ENCODE measurements at places on chromosomes 7 and 10.

DNA sequence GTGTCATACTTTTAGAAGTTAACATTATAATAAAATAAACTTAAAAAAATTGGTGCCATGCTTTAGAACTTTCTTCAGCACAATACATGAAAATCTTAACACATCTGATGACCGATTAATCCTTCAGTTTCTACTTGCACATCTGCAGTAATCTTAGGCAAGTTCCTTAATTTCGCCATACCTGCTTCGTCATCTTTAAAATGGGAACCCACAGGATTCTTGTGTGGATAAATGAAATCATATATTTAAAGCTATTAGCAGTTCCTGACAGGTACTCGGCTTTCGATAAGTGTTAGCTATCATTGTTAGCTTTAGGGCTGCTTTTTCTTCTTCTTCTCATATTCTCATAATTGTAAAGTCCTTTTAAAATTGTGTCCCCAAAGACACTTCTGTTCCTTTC, 907 bp upstream of the VPS50 start:
- no peak for DNase-seq

DNA sequence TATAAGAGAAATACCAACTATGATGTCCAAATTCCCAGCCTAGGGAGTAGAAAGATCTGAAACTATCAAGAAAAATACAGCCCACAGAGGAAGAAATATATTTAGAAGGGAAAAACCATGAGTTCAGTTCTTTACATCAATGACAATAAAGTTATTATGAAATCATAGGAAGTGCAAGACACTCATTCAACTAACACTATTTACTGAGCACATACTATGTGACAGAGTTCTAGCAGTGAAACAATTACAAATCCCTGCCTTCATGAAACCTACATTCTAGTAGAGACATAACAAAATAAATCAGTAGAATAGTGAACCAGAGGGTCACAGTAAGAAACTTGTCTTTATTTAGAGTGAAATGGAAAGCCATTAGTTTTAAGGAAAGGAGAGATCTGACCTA, 2.1 kb downstream of the NDUFA5 start:
- DNase-seq = no peak

DNA sequence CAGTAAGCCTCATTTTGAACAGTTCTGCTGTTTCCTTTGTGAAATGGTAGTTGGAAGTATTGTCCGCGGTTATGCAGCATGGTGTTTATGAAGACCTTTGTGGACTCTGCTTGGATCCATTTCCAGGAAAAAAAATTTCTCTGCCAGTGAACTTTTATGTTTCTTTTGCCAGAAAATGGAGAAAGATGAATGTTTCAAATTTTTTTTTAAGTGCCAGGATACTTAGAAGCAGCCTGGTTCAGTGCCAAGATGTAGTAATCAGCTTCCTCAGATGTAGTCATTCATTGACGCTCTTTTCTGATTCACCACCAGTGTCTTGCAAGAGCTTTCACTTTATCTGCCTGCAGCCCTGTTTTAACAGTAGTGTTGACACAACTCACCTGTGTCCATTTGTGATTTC, 258.2 kb downstream of the SDK1 start:
- DNase-seq = no peak

GRCh38 chr7:101728128-101728527, 89.3 kb upstream of the CUX1 start:
- DNase-seq = no peak

Measured in activated naive CD8-positive, alpha-beta T cell treated with anti-CD3 and anti-CD28 coated beads, Interleukin-2, amount 50 U/mL, for 16 hours (primary cell).